CD4-positive, CD25-positive, alpha-beta regulatory T cell (primary cell): ENCODE measurements at places on chromosomes 4 and X. TPM values are rescaled to one million over a fixed set of nuclear protein-coding genes. Genes with fewer than 3 reads are reported as not detected.

The ACE2 gene
- total RNA-seq, result not detected

The TGIF2LX gene
- not detected for total RNA-seq

The EDA gene
- 2.4 TPM for total RNA-seq

The PDGFC gene
- total RNA-seq, result 0.62 TPM

The TMEM164 gene
- 25.2 TPM for total RNA-seq

The SEPTIN6 gene
- 290 TPM for total RNA-seq

The ANKRD50 gene
- 0.17 TPM for total RNA-seq

The FGFBP1 gene
- total RNA-seq, result not detected

The FOXR2 gene
- not detected for total RNA-seq

The DAPP1 gene
- total RNA-seq, result 29.8 TPM

The MTNR1A gene
- total RNA-seq, result not detected

The MSX1 gene
- 0.54 TPM for total RNA-seq

The GPC4 gene
- not detected for total RNA-seq

DNA sequence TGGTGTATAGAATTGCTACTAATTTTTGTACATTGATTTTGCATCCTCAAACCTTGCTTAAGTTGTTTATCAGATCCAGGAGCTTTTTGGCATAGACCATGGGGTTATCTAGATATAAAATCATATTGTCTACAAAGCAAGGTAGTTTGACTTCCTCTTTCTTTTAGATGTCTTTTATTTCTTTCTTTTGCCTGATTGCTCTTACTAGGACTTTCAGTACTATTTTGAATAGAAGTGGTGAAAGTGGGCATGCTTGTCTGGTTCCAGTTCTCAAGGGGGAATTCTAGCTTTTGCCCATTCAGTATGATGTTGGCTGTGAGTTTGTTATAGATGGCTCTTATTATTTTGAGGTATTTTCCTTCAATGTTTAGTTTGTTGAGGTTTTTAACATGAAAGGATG, 187.9 kb upstream of the LCORL start:
- H3K4me1 ChIP-seq, result no peaks in the 10 kb centered on the region
- H3K36me3 ChIP-seq, result no peaks in the 10 kb centered on the region
- H3K4me3 ChIP-seq, result no peak overlapping the region
- H3K27ac ChIP-seq, result no peak overlapping the region
- DNase-seq, result no peak
- H3K27me3 ChIP-seq, result no peaks in the 10 kb centered on the region

- H3K4me1 ChIP-seq, result no peaks in the 10 kb centered on the region
- no peak overlapping the region for H3K4me3 ChIP-seq
- no peaks in the 10 kb centered on the region for H3K36me3 ChIP-seq
- no peak overlapping the region for H3K27ac ChIP-seq
- no peaks in the 10 kb centered on the region for H3K27me3 ChIP-seq
Measured at GRCh38 chr4:102334624-102335023, 10.7 kb downstream of the SLC39A8 start.

- no peak overlapping the region for H3K4me3 ChIP-seq
- peaks cover 54% of the 10 kb centered on the region for H3K4me1 ChIP-seq
- no peaks in the 10 kb centered on the region for H3K27me3 ChIP-seq
Measured at GRCh38 chr4:2834001-2834921, 9.4 kb upstream of the ADD1 start.

GRCh38 chr4:6788123-6788522, 5.6 kb downstream of the KIAA0232 start:
- no peak for DNase-seq
- H3K36me3 ChIP-seq, result peaks cover 11% of the 10 kb centered on the region
- H3K4me3 ChIP-seq, result peak overlapping the region; percentile 37
- no peak overlapping the region for H3K27ac ChIP-seq
- H3K27me3 ChIP-seq, result no peaks in the 10 kb centered on the region
- H3K4me1 ChIP-seq, result peaks cover 28% of the 10 kb centered on the region

GRCh38 chr4:8473920-8474590, 33.5 kb downstream of the TRMT44 start:
- no peaks in the 10 kb centered on the region for H3K4me1 ChIP-seq
- no peak for DNase-seq
- H3K27ac ChIP-seq, result no peak overlapping the region
- H3K27me3 ChIP-seq, result no peaks in the 10 kb centered on the region

DNA sequence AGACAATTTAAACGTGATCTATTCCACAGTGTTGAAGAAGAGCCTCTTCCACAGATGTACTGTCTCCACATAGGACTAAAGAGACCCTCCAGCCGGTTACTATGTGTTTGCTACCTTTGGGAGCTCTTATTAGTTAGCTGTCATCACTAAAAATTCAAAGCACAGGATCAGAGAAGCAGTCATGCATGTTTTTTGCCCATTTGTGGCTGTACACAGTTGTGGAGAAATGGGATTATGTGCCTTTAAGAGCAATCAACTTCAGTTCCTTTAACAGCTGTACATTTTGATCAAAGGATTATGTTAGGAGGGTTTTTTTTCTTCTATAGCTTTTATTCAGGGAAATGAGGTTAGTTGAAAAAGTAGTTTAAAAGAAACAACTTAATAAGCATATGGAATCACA, 149.0 kb upstream of the SPOCK3 start:
- no peak for DNase-seq
- H3K27ac ChIP-seq, result no peak overlapping the region
- H3K4me1 ChIP-seq, result no peaks in the 10 kb centered on the region
- no peaks in the 10 kb centered on the region for H3K36me3 ChIP-seq
- no peaks in the 10 kb centered on the region for H3K27me3 ChIP-seq
- no peak overlapping the region for H3K4me3 ChIP-seq

- no peak for DNase-seq
- no peaks in the 10 kb centered on the region for H3K36me3 ChIP-seq
- H3K27me3 ChIP-seq, result no peaks in the 10 kb centered on the region
- H3K4me3 ChIP-seq, result no peak overlapping the region
Measured at GRCh38 chr4:99708551-99708950, 50.9 kb upstream of the C4orf54 start.

DNA sequence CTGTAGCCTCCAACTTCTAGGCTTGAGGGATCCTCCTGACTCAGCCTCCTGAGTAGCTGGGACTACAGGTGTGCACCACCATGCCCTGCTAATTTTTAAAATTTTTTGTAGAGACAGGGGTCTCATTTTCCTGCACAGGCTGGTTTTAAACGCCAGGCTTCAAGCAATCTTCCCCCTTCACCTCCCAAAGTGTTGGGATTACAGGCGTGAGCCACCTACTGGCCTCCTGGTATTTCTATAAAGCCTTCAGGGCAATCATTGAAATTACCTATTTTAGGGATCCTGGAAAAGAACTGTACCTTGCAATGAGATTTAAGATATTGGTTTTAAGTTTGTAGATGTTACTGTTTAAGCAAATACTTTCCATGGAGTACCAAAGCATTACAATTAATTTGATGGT, 13.5 kb upstream of the PLS3 start:
- H3K4me1 ChIP-seq, result no peaks in the 10 kb centered on the region
- no peak for DNase-seq
- no peaks in the 10 kb centered on the region for H3K27me3 ChIP-seq
- no peaks in the 10 kb centered on the region for H3K36me3 ChIP-seq
- no peak overlapping the region for H3K4me3 ChIP-seq
- no peak overlapping the region for H3K27ac ChIP-seq

DNA sequence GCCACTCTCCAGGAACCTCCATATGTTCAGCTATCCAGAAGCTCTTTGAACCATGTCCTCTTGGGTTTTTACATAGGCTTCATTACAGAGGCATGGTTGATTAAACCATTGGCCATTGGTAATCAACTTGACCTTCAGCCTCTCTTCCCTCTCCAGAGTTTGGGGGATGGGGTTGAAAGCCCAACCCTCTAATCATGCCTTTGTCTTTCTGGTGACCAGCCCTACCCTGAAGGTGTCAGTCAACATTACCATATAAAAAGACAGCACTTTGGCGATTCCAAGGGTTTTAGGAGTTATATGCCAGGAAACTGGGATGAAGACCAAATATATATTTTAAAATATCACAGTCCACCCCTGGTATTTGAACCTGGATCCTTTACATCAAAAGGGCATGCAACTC, 222.5 kb downstream of the CHIC1 start:
- no peak for DNase-seq
- no peak overlapping the region for H3K4me3 ChIP-seq
- H3K27me3 ChIP-seq, result no peaks in the 10 kb centered on the region
- H3K36me3 ChIP-seq, result no peaks in the 10 kb centered on the region

DNA sequence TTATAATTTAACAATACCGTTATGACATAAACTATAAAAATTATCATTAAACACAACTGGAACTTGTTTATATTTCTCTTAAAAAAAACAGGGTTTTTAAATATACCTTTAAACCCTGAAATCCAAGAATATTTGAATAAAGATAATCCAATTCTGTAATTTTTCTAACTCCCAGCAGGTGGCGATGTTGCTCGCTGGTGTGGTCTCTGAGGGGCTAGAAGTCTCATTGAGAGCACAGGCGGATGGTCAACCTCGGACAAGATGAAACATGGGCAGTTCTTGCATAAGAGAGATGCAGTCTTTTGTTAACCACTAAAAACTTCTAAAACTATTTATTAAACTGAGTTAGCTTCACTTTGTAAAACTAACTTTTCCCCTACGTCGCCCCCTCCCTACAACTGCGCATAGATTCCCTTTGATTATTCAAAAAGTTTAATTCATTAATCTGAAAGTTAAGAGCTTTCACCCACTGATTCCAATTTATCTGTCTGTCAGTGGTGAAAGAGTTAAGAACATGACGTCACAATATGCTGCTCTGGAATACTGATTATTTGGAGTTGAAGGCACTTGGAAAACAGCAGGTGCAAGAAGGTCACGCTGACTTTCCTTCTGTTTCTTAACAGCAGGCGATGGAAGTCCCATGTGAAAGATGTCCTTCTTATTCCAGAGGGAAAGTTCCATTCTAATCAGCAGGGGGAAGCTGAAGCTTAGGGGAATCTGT, 29.5 kb downstream of the DMP1 start:
- H3K4me3 ChIP-seq, result no peak overlapping the region
- H3K27ac ChIP-seq, result no peak overlapping the region
- no peaks in the 10 kb centered on the region for H3K36me3 ChIP-seq
- no peaks in the 10 kb centered on the region for H3K27me3 ChIP-seq
- no peaks in the 10 kb centered on the region for H3K4me1 ChIP-seq
